Activated naive CD4-positive, alpha-beta T cell treated with anti-CD3 and anti-CD28 coated beads, Interleukin-2, amount 10 ng/mL, durations not matched to agents 5 hours and 36 hours (primary cell): ENCODE measurements at places on chromosomes 5 and 9. TPM values are rescaled to one million over a fixed set of nuclear protein-coding genes. Genes with fewer than 3 reads are reported as not detected.

THBS4 gene
- 0.26 TPM for total RNA-seq

EDIL3 gene
- total RNA-seq, result not detected

CTNND2 gene
- not detected for total RNA-seq

ZDHHC11 gene
- total RNA-seq, result 8.7 TPM

ECSCR gene
- total RNA-seq, result 0.60 TPM

ZFP37 gene
- 0.98 TPM for total RNA-seq

MZB1 gene
- 7.8 TPM for total RNA-seq

MBLAC2 gene
- total RNA-seq, result 6.2 TPM

NOTCH1 gene
- total RNA-seq, result 66.7 TPM

LRRC26 gene
- total RNA-seq, result not detected

MGAT1 gene
- total RNA-seq, result 184 TPM

PRELID1 gene
- total RNA-seq, result 112 TPM

SPINK1 gene
- total RNA-seq, result not detected

PTPRD gene
- not detected for total RNA-seq

RETREG1 gene
- total RNA-seq, result 48.6 TPM

ACOT12 gene
- not detected for total RNA-seq

CCIN gene
- total RNA-seq, result not detected

IL13 gene
- total RNA-seq, result 4.9 TPM

AKNA gene
- total RNA-seq, result 320 TPM

DND1 gene
- total RNA-seq, result 2.5 TPM

PPP3R2 gene
- total RNA-seq, result not detected

FAM193B gene
- total RNA-seq, result 112 TPM

PCDHB13 gene
- total RNA-seq, result not detected
